PC-9 (cell line): ENCODE measurements at places on chromosomes 4 and X.

DNA sequence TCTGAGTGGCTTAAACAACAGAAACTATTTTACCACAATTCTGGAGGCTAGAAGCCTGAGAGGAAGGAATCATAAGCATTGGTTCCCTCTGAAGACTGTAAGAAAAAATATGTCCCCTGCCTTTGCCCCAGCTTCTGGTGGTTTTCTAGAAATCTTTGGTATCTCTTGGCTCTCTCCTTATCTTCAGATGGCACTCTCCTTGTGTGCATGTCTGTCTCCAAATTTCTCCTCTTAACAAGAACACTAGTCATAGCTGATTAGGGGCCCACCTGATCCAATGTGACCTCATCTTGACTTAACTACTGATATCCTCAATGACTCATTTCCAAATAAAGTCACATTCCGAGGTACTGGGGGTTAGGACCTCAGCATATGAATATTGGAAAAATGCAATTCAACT, 635.0 kb upstream of the NR3C2 start:
- H3K27me3 ChIP-seq: no peaks in the 10 kb centered on the region
- no peaks in the 10 kb centered on the region for H3K4me1 ChIP-seq

DNA sequence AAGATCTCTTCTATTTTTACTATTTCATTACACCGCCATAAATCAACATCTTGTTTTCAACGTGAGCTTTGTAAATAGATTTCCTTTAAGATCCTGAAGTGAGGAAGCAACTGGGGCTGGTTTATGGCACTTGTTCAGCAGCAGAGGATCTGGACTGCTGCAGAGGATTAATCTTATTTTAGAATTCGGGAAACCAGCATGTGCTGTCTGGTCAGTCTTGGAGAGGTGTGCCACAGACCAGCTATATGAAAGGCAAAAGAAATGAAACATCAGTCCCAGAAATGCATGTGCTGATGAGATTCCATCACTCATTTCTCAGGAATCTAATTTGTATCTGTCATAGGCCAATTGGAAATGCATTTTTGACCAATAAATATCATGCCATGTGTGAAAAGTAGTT, 23.4 kb downstream of the PRDM8 start:
- DNase-seq: no peak
- H3K4me1 ChIP-seq: no peaks in the 10 kb centered on the region
- H3K4me3 ChIP-seq: no peak overlapping the region
- H3K27ac ChIP-seq: no peak overlapping the region
- no peaks in the 10 kb centered on the region for H3K36me3 ChIP-seq

GRCh38 chr4:21976166-21976565, 27.6 kb upstream of the KCNIP4 start:
- no peaks in the 10 kb centered on the region for H3K27me3 ChIP-seq
- no peak overlapping the region for H3K27ac ChIP-seq
- H3K4me3 ChIP-seq: no peak overlapping the region
- no peak for DNase-seq
- H3K36me3 ChIP-seq: no peaks in the 10 kb centered on the region

- no peaks in the 10 kb centered on the region for H3K27me3 ChIP-seq
- no peaks in the 10 kb centered on the region for H3K36me3 ChIP-seq
- no peak overlapping the region for H3K27ac ChIP-seq
- H3K4me1 ChIP-seq: no peaks in the 10 kb centered on the region
- no peak for DNase-seq
- no peak overlapping the region for H3K4me3 ChIP-seq
Observed at GRCh38 chrX:138408101-138408500, 303.4 kb downstream of the FGF13 start.

GRCh38 chr4:5927747-5928146, 34.9 kb upstream of the CRMP1 start:
- H3K4me3 ChIP-seq: no peak overlapping the region
- H3K36me3 ChIP-seq: no peaks in the 10 kb centered on the region
- DNase-seq: no peak
- H3K27ac ChIP-seq: no peak overlapping the region

DNA sequence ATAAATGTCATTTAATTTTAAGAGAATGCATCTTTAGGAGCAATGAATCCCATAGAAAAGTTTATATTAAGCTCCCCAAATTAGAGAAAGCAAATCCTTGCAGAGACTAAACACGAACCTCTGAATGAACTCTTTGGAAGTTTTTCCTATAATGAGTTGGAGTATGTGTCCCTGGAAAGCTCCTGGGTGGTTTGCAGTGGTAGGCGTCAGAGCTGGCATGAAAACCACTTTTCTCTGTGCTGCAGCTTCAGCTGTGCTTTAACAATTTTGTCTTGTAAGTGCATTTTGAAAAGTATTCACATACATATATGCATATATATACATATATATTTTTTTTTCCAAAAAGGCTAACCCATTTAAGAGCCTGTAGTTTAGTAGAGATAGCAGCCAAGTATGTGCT, 148.7 kb upstream of the TBC1D9 start:
- no peaks in the 10 kb centered on the region for H3K36me3 ChIP-seq
- DNase-seq: no peak
- H3K27ac ChIP-seq: no peak overlapping the region
- no peaks in the 10 kb centered on the region for H3K27me3 ChIP-seq
- no peak overlapping the region for H3K4me3 ChIP-seq
- H3K4me1 ChIP-seq: no peaks in the 10 kb centered on the region

GRCh38 chrX:145405012-145405411, 157.7 kb downstream of the SPANXN1 start:
- H3K27ac ChIP-seq: no peak overlapping the region
- H3K4me1 ChIP-seq: no peaks in the 10 kb centered on the region
- H3K36me3 ChIP-seq: no peaks in the 10 kb centered on the region
- H3K27me3 ChIP-seq: no peaks in the 10 kb centered on the region
- no peak overlapping the region for H3K4me3 ChIP-seq

- H3K36me3 ChIP-seq: no peaks in the 10 kb centered on the region
- no peak overlapping the region for H3K4me3 ChIP-seq
Observed at GRCh38 chrX:10654960-10655359, 34.6 kb upstream of the MID1 start.

DNA sequence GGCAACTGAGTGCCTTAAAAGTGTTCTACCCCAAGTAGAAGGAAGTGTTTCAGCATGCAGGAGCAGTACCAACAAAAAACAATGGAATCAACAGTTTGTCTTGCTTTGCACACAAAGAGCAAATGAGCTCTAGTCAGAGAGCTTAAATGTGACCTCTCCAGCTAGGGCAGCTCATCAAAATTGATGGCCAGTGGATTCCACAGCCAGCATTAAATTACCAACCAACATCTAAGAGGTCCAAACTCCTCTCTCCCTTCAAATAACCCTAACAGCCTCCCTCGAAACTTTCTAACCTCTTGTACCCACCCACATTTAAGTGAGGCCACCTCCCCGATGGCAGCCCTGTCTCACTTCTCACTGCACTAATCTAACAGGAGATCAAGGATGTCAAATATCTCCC, 219.9 kb downstream of the CHIC2 start:
- no peaks in the 10 kb centered on the region for H3K27me3 ChIP-seq
- no peak overlapping the region for H3K4me3 ChIP-seq
- no peaks in the 10 kb centered on the region for H3K36me3 ChIP-seq
- DNase-seq: no peak
- no peak overlapping the region for H3K27ac ChIP-seq
